Left kidney (tissue), 8 donors: ENCODE measurements at places on chromosomes 6 and 20.

DNA sequence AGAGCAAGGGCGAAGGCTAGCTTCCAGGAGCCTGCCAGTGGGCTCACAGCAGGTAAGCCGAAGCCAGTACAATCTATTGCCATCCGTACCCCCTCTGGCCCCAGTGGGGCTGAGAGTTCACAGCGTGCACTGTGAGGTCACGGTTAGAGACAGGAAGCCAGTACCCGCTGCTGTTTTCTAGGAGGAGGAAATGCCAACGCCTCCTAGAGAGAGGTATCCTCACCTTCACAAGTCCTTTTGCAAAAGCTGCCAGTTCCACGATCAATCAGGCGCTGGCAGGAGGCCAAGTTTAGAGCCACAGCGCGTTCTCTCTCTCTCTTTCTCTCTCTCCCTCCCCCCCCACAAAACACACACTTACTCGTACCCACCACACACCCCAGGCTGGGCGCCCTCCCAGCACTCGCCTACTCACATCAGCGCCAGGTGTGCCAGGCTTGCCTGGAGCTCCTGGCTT is 22.5 kb downstream of the COL9A1 start:
- no peak for DNase-seq

DNA sequence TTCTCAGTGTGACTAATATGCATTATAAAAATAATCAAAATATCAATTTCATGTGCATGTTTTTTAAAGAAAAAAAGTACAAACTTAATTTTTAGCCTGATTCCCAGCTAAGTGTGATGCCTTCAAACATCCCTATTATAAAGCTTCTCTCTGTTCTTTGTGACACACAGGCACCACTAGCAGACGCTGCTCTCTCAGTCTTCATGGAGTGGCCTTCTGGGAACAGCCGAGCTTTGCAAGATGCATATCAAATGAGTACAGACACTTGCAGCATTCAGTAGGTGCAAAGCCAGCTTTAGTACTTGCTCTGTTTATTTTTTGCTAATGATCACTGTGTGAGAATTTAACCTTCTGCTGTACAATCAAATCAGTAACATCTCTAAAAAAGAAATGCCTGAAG is 340.0 kb downstream of the ADGRB3 start:
- DNase-seq = no peak

- DNase-seq = no peak
Measured at GRCh38 chr20:51353491-51353890, 189.0 kb downstream of the NFATC2 start.

DNA sequence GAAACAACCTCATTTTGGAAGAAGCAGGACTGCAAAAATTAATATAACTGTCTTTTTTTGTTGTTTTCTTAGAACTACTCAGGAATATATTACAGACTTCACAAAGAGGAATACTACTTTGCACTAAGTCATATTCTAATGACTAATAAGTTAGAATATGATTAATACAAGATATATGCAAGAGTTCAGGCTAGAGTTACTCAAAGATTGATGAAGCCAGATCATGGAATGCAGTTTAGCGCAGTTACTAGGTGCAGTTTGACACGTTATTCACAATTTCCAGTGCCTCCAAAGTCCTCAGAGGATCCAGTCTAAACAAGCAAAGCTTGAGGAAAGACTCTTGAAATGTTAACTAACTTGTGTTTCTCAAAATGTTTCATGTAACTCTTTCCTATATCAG is 1.2 kb upstream of the MYCT1 start:
- DNase-seq = no peak

DNA sequence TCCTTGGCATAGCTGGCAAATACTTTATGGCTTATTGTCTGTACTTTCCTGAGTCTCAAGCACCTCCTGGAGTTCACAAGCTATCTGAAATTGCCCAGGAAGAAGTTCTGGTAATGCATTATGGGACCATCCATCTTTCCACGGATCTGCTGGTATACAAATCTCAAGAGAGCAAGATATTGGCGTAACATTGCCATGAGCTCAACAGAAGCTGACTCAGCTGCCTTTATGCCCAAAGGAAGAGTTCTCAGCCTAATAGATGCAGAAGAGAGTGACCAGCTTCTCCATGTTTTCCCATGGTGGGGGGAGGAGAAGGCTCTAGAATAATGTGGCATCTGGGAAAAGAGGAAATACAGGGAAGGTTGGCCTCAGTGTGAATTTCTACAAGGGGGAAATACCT is 78.7 kb downstream of the UST start:
- DNase-seq = no peak

GRCh38 chr20:2130062-2130591 is 28.5 kb downstream of the STK35 start:
- DNase-seq = no peak

- no peak for DNase-seq
Measured at GRCh38 chr20:39090906-39091305, 128.8 kb downstream of the DHX35 start.

GRCh38 chr6:48084201-48084600 is 26.8 kb downstream of the PTCHD4 start:
- no peak for DNase-seq

DNA sequence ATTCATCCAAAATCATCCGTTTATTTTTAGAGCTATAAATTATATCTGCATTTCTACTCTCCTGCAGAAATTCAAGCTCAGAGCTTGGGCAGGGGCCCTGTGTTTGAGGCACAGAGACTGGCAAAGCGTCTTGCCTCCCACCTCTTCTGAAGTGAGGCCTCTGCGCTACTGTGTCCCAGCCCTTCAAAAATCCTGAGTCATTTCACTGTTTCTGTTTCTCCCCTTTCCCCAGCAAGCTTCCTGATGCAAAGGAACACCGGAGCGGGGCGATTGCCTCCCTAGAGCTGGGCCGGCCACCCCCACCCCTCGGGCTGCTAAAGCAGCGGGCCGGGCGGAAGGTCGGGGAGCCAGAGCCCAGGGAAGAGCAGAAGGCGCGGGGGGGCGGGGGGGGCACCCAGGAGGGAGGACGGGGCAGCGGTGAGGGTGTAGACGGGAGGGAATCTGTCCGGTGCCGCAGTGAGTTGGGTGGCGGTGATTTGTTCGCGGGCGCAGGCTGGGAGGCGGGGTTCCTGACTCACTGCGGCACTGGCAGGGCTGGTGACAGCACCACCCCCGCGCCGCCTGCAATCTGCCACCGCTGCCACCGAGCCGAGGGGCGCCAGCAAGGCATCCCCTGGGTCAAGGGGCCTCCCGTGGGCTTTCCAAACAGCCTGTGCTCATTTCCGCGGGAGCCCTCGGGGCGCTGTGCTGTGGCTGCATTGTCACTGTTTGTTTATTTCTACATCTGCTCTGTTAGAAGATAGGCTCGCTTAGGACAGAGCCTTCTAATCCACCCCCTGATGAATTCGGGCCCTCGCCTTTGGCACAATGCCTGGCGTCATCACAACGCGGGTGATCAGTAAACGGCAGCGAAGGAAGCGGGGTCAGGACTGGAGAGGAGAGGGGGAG is 46.5 kb upstream of the SNAP25 start:
- DNase-seq = peak; percentile 18

GRCh38 chr6:97947841-97948240 is 664.8 kb upstream of the MMS22L start:
- peak; percentile 7 for DNase-seq
